Omental fat pad (tissue), 4 donors: ENCODE measurements at places on chromosomes 6 and 20.

GRCh38 chr20:61373956-61374545 is 122.0 kb downstream of the CDH4 start:
- no peak for DNase-seq

DNA sequence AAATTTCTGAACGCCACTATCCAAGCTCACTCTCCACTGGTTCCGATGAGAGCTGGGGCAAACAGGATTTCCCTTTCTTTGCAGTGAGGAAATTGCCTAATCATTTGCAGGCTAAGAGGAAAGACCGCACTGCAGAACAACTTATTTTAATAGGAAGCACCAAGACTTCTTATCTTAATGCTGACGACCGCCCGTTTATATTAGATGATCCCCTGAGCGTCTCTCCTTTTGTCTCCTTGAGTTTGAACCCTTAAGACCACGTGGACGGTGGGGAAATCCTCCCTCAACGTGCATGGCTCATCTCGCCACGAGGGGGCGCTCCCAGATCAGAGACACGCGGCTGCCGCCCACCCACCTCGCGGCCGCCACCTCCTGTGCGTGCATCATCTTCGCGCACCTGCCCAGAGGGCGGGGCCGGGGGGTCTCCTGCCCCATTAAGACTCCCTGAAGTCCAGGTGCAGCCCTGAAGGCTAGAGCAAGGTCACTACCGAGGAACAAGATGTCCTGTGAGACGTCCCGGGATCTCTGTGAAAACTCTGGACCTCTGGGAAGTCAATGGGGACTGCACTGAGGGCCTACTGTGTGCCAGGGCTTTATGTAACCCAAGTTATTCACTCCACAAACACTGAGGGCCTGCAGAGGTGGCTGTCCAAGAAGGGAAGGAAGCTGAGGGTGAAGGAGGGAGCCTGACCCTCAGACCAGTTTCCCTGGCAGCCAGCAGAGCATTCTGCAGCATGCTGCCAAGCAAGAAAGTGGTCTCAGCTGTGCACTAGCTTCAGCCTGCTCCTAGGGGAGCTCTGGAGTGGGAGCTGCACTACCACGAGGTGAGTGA is 28.1 kb downstream of the PDYN start:
- DNase-seq, result peak; percentile 92

- no peak for DNase-seq
Measured at GRCh38 chr6:77205936-77206335, 257.4 kb downstream of the HTR1B start.

GRCh38 chr20:50554694-50555579 is 44.8 kb downstream of the PTPN1 start:
- DNase-seq, result no peak

DNA sequence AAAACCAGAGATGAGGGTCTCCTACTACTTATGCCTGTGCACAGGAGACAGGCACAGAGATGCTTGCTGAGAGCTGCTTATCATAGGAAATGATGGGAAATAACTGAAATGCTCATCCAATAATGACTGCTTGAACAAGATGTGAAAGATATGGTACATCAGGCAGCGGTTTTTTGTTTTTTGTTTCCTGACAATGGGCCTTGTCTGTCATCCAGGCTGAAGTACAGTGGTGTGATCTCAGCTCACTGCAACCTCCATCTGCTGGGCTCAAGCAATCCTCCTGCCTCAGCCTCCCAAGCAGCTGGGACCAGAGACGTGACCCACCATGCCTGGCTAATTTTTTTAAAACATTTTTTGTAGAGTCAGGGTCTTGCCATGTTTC is 1.2 kb upstream of the RIPOR3 start:
- no peak for DNase-seq

- DNase-seq, result no peak
Measured at GRCh38 chr20:44730441-44730840, 15.2 kb upstream of the KCNK15 start.

- DNase-seq, result peak; percentile 75
Measured at GRCh38 chr20:58209652-58210397, 18.6 kb downstream of the ANKRD60 start.

GRCh38 chr6:106512048-106512967 is 117.0 kb downstream of the RTN4IP1 start:
- no peak for DNase-seq

GRCh38 chr6:111210194-111210728 is 123.0 kb downstream of the SLC16A10 start:
- no peak for DNase-seq

GRCh38 chr20:11918981-11919380 is 1.3 kb downstream of the BTBD3 start:
- DNase-seq, result no peak

GRCh38 chr6:155319902-155320301 is 5.6 kb upstream of the TFB1M start:
- DNase-seq, result no peak

- DNase-seq, result no peak
Measured at GRCh38 chr20:60113024-60113724, 155.0 kb downstream of the CDH26 start.

DNA sequence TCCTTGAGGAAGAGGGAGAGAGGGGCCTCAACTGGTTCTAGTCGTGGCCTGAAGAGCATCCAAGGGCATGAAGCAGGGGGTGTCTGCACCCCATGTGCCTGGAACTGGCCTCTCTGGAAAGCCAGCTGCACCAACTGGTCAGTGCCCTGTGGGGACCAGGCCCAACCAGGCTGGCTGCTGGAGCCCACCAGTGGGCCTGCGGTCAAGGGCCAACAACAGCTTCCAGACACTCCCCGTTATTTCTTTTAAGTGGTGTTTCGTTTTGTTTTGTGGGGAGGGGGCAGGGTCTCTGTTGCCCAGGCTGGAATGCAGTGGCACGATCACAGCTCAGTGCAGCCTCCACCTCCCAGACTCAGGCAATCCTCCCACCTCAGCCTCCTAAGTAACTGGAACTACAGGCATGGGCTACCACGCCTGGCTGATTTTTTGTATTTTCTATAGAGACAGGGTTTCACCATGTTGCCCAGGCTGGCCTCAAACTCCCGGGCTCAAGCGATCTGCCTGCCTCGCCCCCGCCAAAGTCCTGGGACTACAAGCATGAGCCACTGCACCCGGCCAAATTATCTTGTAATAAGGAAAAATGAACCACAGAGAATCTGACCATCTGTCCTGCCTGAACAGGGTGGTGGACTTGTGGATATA is 11.9 kb upstream of the C20orf144 start:
- no peak for DNase-seq

- no peak for DNase-seq
Measured at GRCh38 chr6:148678682-148679081, 68.1 kb upstream of the UST start.

- DNase-seq, result no peak
Measured at GRCh38 chr20:22449188-22449973, 135.0 kb downstream of the FOXA2 start.

DNA sequence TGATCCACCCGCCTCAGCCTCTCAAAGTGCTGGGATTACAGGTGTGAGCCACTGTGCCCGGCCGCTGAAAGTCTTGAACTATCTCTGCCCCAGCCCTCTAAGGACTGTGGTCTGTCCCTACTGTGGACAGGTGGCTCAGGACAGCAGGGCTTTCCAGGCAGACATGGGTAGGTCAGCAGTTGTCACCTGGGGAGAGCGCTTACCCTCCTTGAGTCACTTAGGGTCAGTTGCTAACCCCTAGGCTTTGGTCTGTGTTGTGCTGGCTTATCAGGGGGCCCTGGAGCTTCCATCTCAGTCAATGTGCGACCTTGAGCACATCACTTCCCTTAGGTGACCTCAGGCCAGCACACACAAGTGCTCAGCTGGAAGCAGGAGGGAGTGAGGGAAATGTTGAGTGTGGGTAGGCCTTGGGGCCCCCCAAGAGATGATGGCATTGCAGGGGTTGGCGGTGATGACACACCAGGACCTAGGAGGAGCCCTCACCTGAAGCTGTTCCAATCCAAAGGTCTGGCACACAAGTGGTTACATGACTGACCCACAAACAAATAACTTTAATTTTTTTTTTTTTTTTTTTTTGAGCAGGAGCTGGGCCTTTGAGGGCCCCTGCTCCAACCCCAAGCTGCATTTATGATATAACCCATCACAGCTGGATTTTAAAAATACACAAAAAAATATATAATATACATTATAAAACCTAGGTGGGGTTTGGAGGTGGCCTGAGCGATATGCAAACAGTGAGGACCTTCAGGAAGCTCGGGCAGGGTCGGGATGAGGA is 5.1 kb downstream of the RPL10A start:
- DNase-seq, result no peak

DNA sequence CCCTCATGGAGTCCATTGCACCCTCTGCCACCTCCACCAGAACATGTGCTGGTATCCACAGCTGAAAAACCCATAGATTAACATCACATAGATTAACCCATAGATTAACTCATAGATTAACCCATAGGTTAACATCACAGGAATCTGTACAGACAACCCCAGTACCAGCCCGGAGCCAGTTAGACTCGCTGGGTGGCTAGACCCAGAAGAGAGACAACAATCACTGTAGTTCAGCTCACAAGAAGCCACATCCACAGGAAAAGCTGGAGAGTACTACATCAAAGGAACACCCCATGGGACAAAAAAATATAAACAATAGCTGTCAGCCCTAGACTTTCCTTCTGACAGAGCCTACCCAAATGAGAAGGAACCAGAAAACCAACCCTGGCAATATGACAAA is 25.1 kb downstream of the SERPINB9 start:
- no peak for DNase-seq

- DNase-seq, result no peak
Measured at GRCh38 chr6:147220345-147220744, 16.1 kb downstream of the STXBP5 start.

DNA sequence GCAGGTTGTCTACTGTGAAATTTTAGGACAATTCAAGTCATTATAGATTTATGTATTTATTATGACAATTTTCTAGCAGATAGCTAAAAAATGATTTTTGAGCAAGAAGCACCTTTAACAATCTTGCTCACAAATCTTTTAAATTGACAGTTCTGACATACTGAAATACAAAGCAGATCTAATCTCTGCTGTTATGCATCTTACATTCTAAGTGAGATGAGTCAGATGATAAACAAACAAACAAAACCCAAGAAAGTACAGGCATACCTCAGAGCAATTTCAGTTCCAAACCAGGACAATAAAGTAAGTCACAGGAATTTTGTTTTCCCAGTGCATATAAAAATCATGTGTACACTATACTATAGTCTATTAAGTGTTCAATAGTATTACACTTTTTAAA is 430.7 kb upstream of the PTCHD4 start:
- no peak for DNase-seq

- no peak for DNase-seq
Measured at GRCh38 chr20:5331340-5331739, 14.6 kb upstream of the PROKR2 start.

DNA sequence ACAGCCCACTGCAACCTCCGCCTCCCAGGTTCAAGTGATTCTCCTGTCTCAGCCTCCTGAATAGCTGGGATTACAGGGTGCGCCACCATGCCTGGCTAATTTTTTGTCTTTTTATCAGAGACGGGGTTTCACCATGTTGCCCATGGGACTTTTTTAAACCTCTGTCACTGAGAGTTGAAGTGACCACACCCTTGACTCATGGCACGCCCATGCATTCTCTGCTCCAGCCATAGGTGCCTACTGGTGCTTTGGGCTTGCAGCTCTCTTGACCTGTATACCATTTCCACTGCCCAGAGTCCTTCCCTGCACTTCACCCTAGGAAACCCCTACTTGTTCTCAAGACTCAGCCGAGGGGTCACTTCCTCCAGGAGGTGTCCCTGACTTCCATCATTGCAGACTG is 2.4 kb upstream of the SCRT2 start:
- DNase-seq, result no peak

GRCh38 chr20:51019656-51020592 is 3.0 kb downstream of the KCNG1 start:
- no peak for DNase-seq

DNA sequence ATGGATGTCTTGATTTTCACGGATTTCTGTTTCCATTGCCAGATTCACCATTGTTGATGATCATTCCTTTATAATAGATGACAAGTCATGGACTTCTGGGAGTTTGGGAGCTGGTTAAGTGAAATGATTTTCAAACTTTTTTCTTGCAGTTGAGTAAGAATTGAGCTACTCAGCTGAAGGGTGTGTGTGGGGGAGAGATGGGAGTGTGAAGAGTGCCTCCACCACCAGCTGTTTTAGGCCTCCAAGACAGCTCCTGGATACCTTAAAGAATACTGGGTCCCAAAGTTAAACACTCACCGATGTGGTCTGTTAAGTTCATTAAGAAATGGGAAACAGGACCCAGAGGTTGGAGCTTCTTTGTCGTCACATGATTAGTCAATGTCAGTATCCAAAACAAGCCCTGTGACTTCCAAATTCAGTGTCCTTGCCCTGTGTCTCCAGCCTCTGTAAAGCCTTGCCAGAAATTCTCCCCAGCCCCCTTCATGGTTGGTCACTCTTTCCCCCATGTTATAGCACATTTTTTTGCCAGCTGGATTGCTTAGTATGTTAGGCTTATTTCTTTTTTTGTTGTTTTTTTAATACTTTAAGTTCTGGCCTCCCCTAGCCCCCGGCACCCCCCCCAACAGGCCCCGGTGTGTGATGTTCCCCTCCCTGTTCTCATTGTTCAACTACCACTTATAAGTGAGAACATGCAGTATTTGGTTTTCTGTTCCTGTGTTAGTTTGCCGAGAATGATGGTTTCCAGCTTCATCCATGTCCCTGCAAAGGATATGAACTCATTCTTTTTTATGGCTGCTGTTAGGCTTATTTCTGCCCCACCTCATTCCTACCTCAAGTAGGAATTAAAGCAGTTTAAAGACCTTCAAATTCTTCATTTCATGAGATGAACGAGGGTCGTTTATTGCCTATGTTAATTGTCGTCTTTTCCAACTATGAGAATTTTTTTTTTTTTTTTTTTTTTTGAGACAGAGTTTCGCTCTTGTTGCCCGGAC is 26.9 kb downstream of the BICRAL start:
- no peak for DNase-seq

DNA sequence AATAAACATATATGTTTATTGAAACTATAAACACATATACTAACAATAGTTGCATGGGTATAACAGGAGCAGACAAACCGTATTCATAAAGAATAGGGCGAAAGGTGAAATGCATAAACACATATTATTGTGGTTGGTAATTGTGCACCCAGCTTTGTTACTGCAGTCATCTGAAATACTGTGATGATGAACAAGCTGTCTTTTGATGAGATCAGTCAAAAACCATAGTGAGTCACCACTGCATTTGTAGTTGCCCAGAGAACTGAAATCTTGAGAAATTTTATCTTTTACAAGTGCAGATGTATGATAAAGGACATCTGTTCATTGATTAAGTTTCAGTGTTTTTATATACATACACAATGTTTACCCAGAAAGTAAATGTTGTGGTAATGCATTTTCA is 133.7 kb downstream of the MYO6 start:
- no peak for DNase-seq

GRCh38 chr6:85403331-85404015 is 46.4 kb upstream of the NT5E start:
- DNase-seq, result no peak

DNA sequence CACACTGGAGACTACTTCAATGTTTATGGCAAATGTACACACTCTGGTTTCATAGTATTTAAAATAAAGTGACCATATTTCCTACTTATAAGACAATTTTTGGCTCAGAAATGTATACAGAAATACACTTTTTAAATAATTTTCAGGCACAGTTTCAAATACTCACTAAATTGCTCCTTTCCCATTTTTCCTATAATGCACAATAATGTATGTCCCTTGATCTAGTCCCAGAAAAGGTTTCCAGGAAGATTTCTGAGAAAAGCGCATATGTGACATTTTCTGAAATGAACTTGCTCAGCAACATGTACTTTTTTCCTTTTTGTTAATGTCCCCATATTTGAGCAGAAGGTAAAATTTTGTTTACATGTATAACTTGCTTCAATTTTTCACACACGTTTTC is 591.4 kb downstream of the CD109 start:
- no peak for DNase-seq
